ENCODE measurements at places on chromosomes 11 and 22.

GRCh38 chr11:117749541-117749910 is 47.5 kb downstream of the DSCAML1 start:
- H3K4me1 ChIP-seq, result no peaks in the 10 kb centered on the region
- DNase-seq, result no peak
- peaks cover 3% of the 10 kb centered on the region for H3K27me3 ChIP-seq
- no peak overlapping the region for H3K27ac ChIP-seq

- no peaks in the 10 kb centered on the region for H3K27me3 ChIP-seq
- H3K36me3 ChIP-seq, result no peaks in the 10 kb centered on the region
- peaks cover 24% of the 10 kb centered on the region for H3K4me1 ChIP-seq
- H3K4me3 ChIP-seq, result no peak overlapping the region
- no peak for DNase-seq
- no peak overlapping the region for H3K27ac ChIP-seq
Observed at GRCh38 chr11:85313741-85314140, 313.4 kb downstream of the DLG2 start.

GRCh38 chr11:19013181-19013857 is 47.2 kb downstream of the MRGPRX2 start:
- H3K27me3 ChIP-seq, result peaks cover 5% of the 10 kb centered on the region
- no peak for DNase-seq
- no peaks in the 10 kb centered on the region for H3K4me1 ChIP-seq
- H3K36me3 ChIP-seq, result no peaks in the 10 kb centered on the region
- no peak overlapping the region for H3K4me3 ChIP-seq

GRCh38 chr22:46671824-46672432 is 51.7 kb downstream of the GRAMD4 start:
- no peak overlapping the region for H3K4me3 ChIP-seq
- no peaks in the 10 kb centered on the region for H3K27me3 ChIP-seq
- H3K36me3 ChIP-seq, result peaks cover 44% of the 10 kb centered on the region
- H3K27ac ChIP-seq, result no peak overlapping the region
- H3K4me1 ChIP-seq, result peaks cover 51% of the 10 kb centered on the region

GRCh38 chr22:20956258-20957101 is 10.6 kb upstream of the AIFM3 start:
- DNase-seq, result no peak
- H3K4me1 ChIP-seq, result peaks cover 21% of the 10 kb centered on the region
- no peak overlapping the region for H3K27ac ChIP-seq
- H3K27me3 ChIP-seq, result no peaks in the 10 kb centered on the region
- H3K4me3 ChIP-seq, result peak overlapping the region; percentile 75

Measured in common myeloid progenitor, CD34-positive (primary cell).